T-helper 17 cell (primary cell): ENCODE measurements at places on chromosomes 13 and 19.

DNA sequence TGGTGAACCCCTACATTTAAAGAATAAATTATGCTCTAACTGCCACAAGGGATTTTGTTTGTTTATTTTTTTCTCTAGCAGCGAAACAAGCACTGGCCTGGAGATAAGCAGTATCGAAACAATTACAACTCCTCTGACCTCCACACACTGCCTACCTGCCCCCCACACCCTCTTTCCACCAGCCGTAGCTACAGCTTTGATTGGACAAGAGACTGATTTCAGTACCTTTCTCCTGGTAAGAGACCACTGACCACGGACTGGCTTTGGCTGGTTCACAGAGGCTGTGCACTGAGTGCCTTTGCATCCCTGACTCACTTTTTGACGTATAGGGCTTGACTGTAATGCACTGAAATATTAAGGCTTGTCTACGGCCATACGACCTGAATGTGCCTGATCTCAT is 7.4 kb upstream of the ZDHHC20 start:
- H3K27ac ChIP-seq = no peak overlapping the region
- no peak for DNase-seq
- no peaks in the 10 kb centered on the region for H3K4me1 ChIP-seq
- peaks cover 2% of the 10 kb centered on the region for H3K36me3 ChIP-seq
- no peak overlapping the region for H3K4me3 ChIP-seq

DNA sequence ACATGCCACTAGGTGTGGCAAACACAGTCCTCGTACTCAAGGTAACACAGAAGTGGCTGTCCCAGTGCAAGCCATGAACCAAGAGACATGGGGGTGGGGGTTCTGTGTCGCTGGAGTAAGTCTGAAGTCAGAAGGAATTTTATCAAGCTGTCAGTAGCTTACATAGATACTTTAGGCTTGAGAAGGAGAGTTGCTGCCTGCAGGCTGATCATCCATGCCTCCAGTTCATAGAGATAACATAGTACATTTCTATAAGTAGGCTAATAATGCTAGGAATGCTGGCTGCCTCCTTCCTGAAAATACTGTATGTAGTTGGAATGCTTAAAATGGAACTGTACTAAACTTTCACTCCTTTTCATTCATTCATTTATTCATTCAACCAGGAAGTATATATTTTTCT is 70.1 kb downstream of the CAB39L start:
- no peak overlapping the region for H3K27ac ChIP-seq
- no peaks in the 10 kb centered on the region for H3K27me3 ChIP-seq
- H3K4me3 ChIP-seq = no peak overlapping the region
- H3K36me3 ChIP-seq = peaks cover 2% of the 10 kb centered on the region
- peaks cover 16% of the 10 kb centered on the region for H3K4me1 ChIP-seq

DNA sequence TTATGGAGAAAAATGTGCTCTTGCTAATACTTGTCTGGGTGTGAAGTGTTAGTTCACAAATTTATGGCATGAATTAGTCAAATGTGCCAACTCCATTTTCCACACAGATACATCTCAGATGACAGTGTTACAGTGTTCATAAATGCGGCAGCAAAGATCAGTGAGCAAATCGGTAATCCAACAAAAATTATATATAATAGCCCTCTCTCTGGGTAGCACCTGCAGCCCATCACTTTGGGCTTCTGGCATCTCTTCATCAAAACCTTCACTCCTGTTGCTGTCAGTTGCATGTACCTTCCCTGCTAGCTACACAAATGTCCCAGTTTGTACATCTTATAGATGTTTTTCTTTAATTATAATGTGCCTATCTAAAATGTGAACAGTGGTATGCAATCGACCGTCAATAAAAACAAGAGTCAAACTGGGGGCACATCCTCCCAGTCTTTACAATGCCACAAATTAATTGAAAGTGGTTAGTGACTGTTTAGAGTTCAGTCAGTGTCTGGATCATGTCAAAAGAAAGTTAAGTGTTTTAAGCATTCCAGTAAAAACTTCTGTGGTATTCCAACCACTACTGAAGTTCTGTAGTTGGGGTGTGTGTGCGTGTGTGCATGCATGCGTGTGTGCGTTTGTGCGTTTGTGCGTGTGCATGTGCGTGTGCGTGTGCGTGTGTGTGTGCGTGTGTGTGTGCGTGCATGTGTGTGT is 448.9 kb downstream of the DCT start:
- H3K4me3 ChIP-seq = no peak overlapping the region
- H3K4me1 ChIP-seq = no peaks in the 10 kb centered on the region
- no peaks in the 10 kb centered on the region for H3K27me3 ChIP-seq
- H3K36me3 ChIP-seq = no peaks in the 10 kb centered on the region
- H3K27ac ChIP-seq = no peak overlapping the region

DNA sequence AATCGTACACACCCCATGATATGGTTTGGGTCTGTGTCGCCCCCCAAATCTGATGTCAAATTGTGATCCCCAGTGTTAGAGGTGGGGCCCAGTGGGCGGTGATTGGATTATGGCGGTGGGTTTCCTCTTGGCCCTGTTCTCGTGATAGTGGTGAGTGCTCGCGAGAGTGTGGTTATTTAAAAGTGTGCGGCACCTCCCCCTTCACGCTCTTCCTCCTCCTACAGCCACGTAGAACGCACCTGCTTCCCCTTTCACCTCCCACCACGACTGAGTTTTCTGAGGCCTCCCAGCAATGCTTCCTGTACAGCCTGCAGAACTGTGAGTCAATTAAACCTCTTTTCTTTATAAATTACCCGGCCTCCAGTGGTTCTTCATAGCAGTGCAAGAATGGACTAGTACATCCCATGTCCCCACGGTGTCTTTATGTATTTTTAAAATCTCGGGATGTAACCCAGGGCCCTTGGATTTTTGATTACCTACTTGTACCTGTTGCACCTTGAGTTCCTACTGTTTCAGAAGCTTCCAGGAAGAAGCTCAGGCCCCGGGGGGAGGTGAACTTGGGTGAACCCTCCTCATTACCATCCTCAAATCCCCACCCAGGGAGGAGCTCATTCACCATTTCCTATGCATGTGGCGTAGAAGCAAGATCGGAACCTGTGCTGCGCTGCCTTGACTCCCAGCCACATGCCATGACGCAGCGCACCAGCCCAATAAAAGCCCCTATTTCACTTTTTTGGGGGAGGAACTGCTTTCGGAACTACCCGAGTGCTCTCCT is 52.4 kb downstream of the TEX29 start:
- DNase-seq = no peak
- H3K4me1 ChIP-seq = no peaks in the 10 kb centered on the region
- peaks cover 13% of the 10 kb centered on the region for H3K27me3 ChIP-seq

GRCh38 chr19:29708554-29709439 is 6.3 kb downstream of the C19orf12 start:
- no peak for DNase-seq
- H3K27ac ChIP-seq = peak overlapping the region; percentile 88
- no peaks in the 10 kb centered on the region for H3K27me3 ChIP-seq
- no peak overlapping the region for H3K4me3 ChIP-seq

GRCh38 chr13:94950303-94950702 is 238.0 kb upstream of the SOX21 start:
- no peak overlapping the region for H3K4me3 ChIP-seq
- no peak for DNase-seq
- H3K27me3 ChIP-seq = peaks cover 27% of the 10 kb centered on the region
- H3K27ac ChIP-seq = no peak overlapping the region
- H3K4me1 ChIP-seq = no peaks in the 10 kb centered on the region
- H3K36me3 ChIP-seq = no peaks in the 10 kb centered on the region

DNA sequence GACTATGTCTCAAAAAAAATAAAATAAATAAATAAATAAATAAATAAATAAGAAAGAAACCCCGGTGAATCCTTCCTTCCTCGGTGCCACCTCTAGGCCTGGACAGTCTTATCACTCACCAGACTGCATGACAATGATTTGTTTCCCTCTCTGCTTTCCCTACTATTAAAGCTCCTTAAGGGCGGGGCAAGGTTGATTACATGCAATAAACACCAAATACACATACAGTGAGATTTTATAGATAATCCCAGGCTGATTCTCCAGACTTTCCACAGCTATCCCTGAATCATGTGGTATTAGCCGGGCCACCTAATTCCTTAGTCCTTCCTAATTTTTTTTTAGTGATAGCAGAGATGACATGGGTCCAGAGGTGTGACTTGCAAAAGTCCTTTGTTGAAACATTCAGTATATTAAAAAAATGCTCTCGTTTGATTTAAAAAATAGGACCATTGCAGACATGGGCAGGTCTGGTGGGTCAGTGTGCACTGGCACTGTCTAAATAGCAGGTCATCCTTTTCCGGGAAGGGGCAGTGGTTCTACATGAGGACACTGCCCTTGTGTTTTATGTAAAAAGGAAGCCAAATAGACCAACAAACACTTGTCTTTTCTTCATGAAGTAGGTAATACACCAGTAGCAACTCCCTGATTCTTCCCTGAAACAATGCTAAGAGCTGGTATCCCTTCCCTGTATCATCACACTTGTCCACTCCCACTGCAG is 14.5 kb downstream of the EBPL start:
- no peak for DNase-seq
- H3K27ac ChIP-seq = no peak overlapping the region
- H3K27me3 ChIP-seq = no peaks in the 10 kb centered on the region

DNA sequence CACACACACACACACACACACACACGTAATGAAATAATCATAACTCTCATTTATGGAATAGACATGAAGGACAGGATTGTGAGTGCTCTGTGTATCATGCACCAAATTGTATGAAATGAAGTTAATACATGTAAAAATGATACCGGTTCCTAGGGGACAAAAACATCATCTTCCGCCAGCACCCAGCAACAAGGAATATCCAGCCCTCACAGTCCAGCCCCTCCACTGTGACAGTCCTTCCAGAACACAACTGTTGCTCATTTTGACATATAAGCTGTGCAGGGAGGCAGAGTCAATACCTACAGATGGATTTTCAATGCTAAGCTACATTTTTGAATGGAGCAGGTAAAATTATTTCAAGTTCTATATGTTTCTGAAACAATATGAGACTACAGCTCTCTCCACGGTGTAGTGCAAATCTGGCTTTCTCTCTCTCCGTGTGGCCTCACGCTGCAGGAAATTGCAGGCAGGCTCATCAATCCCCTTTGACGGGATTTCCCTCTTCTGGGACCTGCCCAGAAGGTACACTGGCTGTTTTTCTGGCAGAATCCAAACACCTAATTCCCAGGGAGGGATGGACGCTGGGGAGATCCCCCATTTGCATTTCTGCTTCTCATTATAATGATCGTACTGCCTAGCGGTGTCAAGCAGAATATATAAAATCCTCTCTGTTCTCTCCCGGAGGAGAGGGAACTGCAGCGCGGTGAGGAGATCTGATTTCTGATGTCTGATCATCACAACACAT is 494.0 kb downstream of the LIG4 start:
- H3K4me1 ChIP-seq = no peaks in the 10 kb centered on the region
- no peaks in the 10 kb centered on the region for H3K27me3 ChIP-seq
- H3K4me3 ChIP-seq = no peak overlapping the region
- DNase-seq = no peak
- no peak overlapping the region for H3K27ac ChIP-seq
- H3K36me3 ChIP-seq = no peaks in the 10 kb centered on the region

GRCh38 chr13:27493981-27494380 is 43.6 kb upstream of the MTIF3 start:
- H3K4me3 ChIP-seq = no peak overlapping the region
- no peaks in the 10 kb centered on the region for H3K27me3 ChIP-seq
- H3K27ac ChIP-seq = no peak overlapping the region

DNA sequence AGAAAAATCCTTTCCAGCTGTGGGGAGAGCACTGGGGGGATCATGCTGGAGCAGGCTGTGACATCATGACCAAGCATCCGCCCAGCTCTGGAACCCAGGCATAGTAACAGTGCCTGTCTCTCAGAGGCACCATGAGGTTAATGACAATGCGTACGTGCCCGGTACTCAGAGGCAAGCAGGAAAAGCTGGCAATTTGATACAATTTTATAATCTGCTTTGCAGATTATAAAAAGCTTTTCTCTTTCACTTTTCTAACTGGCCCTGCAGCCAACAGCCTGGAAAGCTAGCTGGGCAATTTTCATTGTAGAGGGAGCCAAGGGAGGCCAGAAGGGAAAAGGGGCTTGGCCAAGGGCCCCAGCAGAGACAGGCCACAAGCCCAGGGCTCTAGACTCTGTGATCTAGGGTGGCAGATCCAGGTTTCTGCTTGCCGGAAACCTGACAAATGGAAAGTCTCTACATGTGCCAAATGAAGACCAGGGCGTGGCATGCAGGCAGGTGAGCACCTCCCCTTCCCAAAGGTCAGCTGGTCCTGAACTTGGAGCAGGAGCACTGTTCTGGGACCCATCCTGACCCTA is 22.7 kb downstream of the VRK3 start:
- H3K4me3 ChIP-seq = no peak overlapping the region
- no peak for DNase-seq
- no peak overlapping the region for H3K27ac ChIP-seq
- H3K27me3 ChIP-seq = no peaks in the 10 kb centered on the region

DNA sequence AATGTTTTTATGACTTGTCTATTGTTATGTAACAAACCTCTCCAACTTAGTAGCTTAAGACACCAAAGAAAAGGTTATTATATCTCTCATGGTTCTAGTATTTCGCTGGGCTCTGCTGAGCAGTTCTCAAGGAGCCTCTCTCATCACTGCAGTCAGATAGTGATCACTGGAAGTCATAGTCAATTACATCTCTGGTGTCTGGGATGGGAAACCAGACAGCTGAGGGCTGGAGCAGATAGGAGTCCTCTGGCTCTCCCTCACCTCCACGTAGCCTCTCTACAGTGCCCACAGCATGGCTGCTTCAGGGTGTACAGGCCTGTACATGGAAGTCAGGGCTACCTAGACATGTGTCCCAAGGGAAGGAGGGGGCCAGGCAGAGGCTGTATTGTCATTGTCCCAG is 507.5 kb downstream of the MYO16 start:
- peaks cover 28% of the 10 kb centered on the region for H3K27me3 ChIP-seq
- no peaks in the 10 kb centered on the region for H3K4me1 ChIP-seq
- no peak for DNase-seq
- peak overlapping the region; percentile 39 for H3K27ac ChIP-seq
- no peak overlapping the region for H3K4me3 ChIP-seq

DNA sequence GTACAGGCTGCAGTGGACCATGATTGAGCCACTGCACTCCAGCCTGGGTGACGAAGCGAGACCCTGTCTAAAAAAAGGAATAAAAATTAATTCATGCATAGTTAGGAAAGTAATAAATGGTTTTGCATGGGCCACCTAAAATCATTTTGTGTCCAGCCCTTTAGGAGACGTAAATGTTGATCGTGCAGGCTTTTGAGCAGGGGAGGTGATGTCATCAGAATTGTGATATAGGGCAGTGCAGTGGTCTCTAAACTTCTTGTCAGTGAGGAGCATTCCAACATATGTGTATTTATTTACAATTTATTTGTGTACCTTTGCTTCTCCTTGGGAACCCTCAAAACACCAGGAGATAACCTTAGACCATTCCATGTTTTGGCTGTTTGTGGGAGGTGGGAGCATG is 3.0 kb downstream of the SMARCA4 start:
- peak overlapping the region; percentile 5 for H3K4me3 ChIP-seq
- peaks cover 29% of the 10 kb centered on the region for H3K4me1 ChIP-seq
- no peak for DNase-seq
- H3K27me3 ChIP-seq = no peaks in the 10 kb centered on the region
- H3K27ac ChIP-seq = peak overlapping the region; percentile 92

DNA sequence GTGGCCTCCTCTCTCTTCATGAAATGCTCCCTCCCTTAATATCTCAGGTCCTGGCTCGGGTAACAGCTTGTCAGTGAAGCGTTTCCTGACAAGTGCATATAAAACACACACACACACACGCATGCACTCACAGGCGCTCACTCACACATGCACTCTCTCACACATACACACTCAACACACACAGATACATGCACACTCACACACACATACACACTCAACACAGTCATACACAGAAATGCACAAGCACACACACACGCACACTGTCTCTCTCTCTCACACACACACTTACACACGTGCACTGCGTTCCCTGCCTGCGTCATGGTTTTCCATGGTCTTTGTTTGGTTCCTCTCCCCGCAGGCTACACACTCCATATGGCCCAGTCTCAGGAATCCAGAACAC is 344.1 kb downstream of the UQCRFS1 start:
- no peak overlapping the region for H3K4me3 ChIP-seq
- H3K4me1 ChIP-seq = no peaks in the 10 kb centered on the region
- H3K27ac ChIP-seq = no peak overlapping the region
- DNase-seq = no peak
